ENCODE measurements at places on chromosomes 6 and 20. TPM values are rescaled to one million over a fixed set of nuclear protein-coding genes. Genes with fewer than 3 reads are reported as not detected.

GRCh38 chr6:132972971-132973370 lies 158.6 kb downstream of the RPS12 start:
- no peak for DNase-seq

The CPXM1 gene
- total RNA-seq = 1.0 TPM

DNA sequence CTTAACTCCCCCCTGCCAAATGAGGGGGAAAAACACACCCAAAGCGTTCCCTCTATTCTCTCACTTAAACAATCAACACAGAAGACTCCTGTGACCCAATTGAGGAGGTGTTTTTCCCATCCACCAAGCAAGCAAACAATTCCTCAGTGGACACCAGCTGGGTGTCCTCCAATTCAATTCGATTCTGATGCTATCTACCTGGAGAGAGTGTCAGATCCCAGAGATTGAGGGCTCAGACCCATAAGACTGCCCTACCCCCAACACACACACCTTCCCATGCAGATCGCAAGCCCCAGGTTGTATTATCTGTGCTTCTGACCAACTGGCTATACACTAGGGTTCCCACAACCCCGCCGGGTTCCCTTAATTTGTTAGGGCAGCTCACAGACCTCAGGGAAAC lies 36.8 kb downstream of the MYLIP start:
- no peak for DNase-seq

GRCh38 chr6:140816681-140817080 lies 1316.0 kb upstream of the GJE1 start:
- DNase-seq = no peak

DNA sequence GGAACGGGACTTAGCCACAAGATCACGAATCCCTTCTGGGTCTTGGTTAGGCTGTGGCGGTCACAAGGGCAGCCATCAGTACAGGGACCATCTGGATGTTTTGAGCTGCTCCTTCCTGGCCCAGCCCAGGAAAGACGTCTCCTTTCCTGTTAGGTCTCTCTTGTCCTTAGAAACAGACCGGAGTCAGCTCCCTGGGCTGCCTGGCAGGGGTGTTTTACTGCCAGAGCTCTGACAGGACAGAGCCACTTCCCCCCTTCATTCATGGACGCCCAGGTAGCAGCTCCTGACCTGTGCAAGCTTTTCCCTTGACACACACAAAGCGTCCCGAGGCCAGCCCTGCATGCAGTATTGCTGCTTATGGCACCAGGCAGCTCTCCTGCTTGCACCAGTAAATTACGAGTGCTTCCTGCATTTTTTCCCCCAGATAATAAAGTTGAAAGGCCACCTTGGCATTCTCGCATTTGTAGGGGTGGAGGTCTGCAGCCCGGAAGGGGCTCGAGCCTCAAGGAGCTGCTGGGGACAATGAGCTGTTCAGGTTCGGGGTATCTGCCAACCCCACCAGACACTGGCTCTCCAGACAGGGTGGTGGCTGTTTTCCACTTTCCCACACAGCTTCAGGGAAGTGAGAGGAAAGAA lies 87.4 kb downstream of the NOL4L start:
- peak; percentile 35 for DNase-seq

The GTSF1L gene
- total RNA-seq = not detected

- peak; percentile 61 for DNase-seq
These were observed 51.8 kb upstream of the SLCO4A1 start for GRCh38 chr20:62590309-62591121.

- DNase-seq = no peak
These were observed 29.2 kb upstream of the ALDH8A1 start for GRCh38 chr6:134979142-134979541.

GRCh38 chr6:33609528-33609927 lies 11.6 kb upstream of the ITPR3 start:
- peak; percentile 74 for DNase-seq

Measured in Right ventricle myocardium superior (tissue), 1 donor.